ENCODE measurements at places on chromosomes 6 and 20. TPM values are rescaled to one million over a fixed set of nuclear protein-coding genes. Genes with fewer than 3 reads are reported as not detected.

SSTR4 gene
- polyA plus RNA-seq = not detected

CRISP2 gene
- polyA plus RNA-seq = not detected

DNA sequence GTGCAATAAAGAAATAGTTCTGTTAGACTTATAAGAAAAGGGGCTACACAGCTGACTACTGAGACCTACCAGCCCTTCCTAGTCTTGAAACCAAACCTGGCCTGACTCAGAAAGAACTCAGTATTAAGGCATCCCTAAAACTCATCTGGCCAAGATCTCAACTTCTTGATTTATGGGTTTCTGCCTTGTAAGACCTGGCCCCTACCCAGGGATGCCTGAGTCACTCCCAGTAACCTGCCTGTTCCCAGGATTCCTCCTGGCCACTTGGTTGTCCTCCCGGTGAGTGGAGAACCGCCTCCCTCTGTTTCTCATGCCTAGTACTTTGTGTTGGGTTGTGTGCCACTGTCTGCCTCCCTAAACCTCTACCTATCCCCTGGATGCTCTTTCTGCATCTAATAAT lies 189.4 kb upstream of the PREP start:
- no peak overlapping the region for H3K27ac ChIP-seq
- no peaks in the 10 kb centered on the region for H3K36me3 ChIP-seq
- no peak overlapping the region for H3K4me3 ChIP-seq
- H3K4me1 ChIP-seq = no peaks in the 10 kb centered on the region
- H3K27me3 ChIP-seq = no peaks in the 10 kb centered on the region

DNA sequence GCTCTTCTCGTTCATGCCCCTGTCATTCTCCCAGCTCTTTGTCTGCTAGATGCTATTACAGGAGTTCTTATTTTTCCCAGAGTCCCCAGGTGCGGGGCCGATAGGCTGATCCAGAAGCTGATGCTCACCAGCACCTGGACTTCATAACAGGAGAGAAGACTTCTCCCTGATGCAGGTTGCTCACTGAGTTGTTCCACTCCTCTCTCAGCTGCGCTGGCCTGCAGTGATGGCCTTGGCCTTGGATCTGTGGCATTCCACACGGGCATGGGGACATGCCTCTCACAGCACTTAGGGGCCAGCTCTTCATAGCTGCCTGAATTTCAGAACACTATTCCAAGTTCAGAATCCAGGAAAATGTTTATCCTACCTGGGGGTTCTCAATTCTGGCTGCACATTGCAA lies 7.1 kb upstream of the TXNDC5 start:
- H3K4me3 ChIP-seq = no peak overlapping the region
- no peaks in the 10 kb centered on the region for H3K4me1 ChIP-seq

DNA sequence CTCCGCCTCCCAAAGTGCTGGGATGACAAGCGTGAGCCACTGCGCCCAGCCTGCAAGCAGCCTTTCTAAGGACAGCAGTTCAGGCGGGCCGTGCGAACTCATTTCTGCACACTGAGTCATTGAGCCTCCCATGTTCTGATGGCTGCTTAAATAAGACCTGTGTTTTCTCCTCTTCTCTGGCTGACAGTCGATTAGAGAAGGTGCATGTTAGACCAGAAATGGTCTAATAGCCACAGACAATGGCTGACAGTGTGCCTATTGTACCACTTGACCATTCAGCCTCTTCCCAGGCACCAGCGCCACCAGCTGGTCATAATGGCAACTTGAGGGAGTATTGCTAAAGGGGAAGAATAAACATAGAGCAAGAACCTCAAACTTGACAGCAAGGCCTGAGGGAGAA lies 6.2 kb downstream of the CST11 start:
- H3K36me3 ChIP-seq = no peaks in the 10 kb centered on the region
- no peaks in the 10 kb centered on the region for H3K4me1 ChIP-seq
- H3K4me3 ChIP-seq = no peak overlapping the region

- H3K27me3 ChIP-seq = no peaks in the 10 kb centered on the region
- H3K36me3 ChIP-seq = no peaks in the 10 kb centered on the region
- no peak overlapping the region for H3K4me3 ChIP-seq
- no peak overlapping the region for H3K27ac ChIP-seq
Measured at GRCh38 chr6:24506814-24507520, 12.2 kb downstream of the ALDH5A1 start.

DNA sequence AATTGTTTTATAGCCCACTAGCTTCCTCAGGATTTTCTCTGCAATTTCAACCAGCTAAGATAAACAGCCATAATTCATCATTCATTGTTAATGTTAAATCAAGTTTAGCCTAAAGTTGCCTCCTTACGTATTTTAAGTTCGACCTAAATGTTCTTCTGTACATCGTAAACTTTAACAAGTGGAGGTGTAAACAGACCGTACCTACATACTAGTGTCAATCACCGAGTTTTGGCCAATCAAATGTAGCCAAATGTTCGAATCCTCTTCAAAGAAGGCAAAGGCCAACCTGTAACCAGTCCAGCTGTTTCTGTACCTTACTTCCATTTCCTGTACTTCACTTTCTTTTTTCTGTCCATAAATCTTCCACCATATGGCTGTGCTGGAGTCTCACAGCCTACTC lies 13.5 kb downstream of the MBOAT1 start:
- H3K4me1 ChIP-seq = peaks cover 25% of the 10 kb centered on the region
- H3K27me3 ChIP-seq = no peaks in the 10 kb centered on the region
- H3K36me3 ChIP-seq = no peaks in the 10 kb centered on the region
- no peak for DNase-seq
- no peak overlapping the region for H3K27ac ChIP-seq

GRCh38 chr20:32589256-32589655 lies 4.1 kb upstream of the NOL4L start:
- H3K27me3 ChIP-seq = no peaks in the 10 kb centered on the region
- H3K36me3 ChIP-seq = no peaks in the 10 kb centered on the region
- no peak overlapping the region for H3K27ac ChIP-seq
- DNase-seq = no peak
- no peak overlapping the region for H3K4me3 ChIP-seq

DNA sequence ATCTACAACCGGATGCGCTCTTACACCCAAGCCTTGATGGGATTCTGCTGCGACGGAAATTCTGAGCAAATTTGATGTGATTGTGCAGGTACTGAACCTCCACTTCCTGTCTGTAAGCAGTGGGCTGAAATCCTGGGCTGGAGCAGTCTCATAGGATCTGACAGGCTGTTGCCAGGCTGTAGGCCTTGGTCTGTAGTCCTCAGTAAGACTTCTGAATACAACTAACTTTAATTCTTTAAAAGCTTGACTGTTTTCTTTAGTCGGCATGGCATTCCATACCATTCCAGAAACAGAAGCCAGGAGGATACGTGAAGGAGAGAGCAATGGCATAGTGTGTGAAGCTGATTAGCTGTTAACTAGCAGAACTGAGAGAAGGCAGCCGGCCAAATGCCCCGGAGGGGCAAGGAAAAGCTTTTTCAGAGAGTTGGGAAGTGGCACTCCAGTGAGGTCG lies 68.3 kb downstream of the ADTRP start:
- H3K36me3 ChIP-seq = no peaks in the 10 kb centered on the region
- no peak overlapping the region for H3K27ac ChIP-seq
- no peaks in the 10 kb centered on the region for H3K27me3 ChIP-seq
- H3K4me1 ChIP-seq = no peaks in the 10 kb centered on the region
- H3K4me3 ChIP-seq = no peak overlapping the region
- DNase-seq = no peak

GRCh38 chr6:35017411-35018181 lies 123.5 kb downstream of the TCP11 start:
- no peaks in the 10 kb centered on the region for H3K36me3 ChIP-seq
- H3K4me1 ChIP-seq = peaks cover 63% of the 10 kb centered on the region
- peak; percentile 38 for DNase-seq
- no peaks in the 10 kb centered on the region for H3K27me3 ChIP-seq
- H3K4me3 ChIP-seq = peak overlapping the region; percentile 24

All from adrenal gland (tissue), 19 donors.